Progenitor cell of endocrine pancreas (in vitro differentiated cells): ENCODE measurements at places on chromosomes 6 and 20. TPM values are rescaled to one million over a fixed set of nuclear protein-coding genes. Genes with fewer than 3 reads are reported as not detected.

Gene GJA1
- 34.1 and 43.0 TPM in 2 replicates for total RNA-seq

DNA sequence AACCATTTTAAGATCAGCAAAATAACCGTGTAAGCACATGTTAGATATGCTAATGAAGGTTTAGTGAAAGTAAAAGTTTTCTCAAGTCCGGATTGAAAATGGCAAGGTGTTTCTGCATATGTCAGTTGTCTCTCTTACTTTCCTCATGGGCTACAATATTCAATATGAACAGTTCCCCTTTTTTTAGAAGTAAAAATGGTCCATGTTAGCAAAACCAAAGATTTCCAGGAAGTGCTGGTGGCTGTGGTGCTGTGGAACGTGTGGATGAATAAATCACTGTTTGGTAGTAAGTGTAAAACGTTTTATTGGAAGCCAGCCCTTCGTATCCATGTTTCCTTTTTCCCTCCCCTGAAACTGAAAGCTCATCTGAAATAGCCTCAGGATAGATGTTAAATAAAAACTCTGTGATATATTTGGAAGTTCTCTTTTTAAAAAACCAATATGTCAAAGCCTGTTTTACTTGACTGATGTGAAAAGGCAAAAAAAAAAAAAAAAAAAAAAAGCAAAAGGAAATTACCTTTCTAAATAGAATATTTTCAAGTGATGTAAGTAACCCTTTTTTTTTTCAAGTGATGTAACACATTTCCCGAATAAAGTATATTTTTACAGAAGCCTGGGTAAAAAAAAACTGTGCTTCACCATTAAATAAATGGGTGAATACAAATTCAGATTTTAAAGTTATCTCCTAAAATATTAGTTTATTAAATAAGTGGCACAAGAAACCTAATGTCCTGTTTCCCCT lies 41.9 kb downstream of the PLEKHG1 start:
- no peak for DNase-seq

Gene SLC25A27
- total RNA-seq: 31.9 TPM in 2 replicates

GRCh38 chr6:17393892-17394631 lies 667 bp downstream of the CAP2 start:
- DNase-seq: peak; percentile 48

Gene NRN1
- total RNA-seq: not detected in 2 replicates

- no peak for DNase-seq
Measured at GRCh38 chr6:147057705-147058342, 146.4 kb upstream of the STXBP5 start.

Gene NAPB
- 20.1 and 22.2 TPM in 2 replicates for total RNA-seq

GRCh38 chr6:154624038-154624599 lies 109.1 kb upstream of the SCAF8 start:
- no peak for DNase-seq

Gene OPN5
- 0.09 TPM in 1 of 2 replicates, not detected in the other for total RNA-seq

- DNase-seq: no peak
Measured at GRCh38 chr6:139152892-139153271, 18.0 kb downstream of the HECA start.

GRCh38 chr6:88919032-88919431 lies 44.4 kb downstream of the RNGTT start:
- no peak for DNase-seq

- no peak for DNase-seq
Measured at GRCh38 chr6:6560909-6561308, 27.6 kb upstream of the LY86 start.
